ENCODE measurements at places on chromosomes 1 and 21.

DNA sequence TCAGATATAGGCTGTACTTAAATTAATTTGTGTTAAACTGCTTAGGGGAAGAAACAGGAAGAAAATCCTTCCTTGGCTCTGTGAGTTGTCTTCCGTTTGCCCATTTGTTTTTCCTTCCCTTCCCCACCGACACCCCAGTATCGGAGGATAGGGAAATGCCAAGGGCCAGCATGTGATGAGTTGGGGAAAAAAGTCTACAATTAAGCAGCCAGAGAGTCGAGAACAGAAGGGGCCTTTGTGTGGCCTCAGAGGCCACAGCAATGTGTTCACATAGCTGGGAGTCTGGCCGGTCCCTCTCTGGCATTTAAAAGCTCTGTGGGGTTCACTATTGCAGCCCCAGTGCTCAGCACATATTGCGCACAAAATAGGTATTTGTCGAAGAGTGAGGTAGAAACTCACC, 489.3 kb downstream of the MATN1 start:
- DNase-seq: no peak

DNA sequence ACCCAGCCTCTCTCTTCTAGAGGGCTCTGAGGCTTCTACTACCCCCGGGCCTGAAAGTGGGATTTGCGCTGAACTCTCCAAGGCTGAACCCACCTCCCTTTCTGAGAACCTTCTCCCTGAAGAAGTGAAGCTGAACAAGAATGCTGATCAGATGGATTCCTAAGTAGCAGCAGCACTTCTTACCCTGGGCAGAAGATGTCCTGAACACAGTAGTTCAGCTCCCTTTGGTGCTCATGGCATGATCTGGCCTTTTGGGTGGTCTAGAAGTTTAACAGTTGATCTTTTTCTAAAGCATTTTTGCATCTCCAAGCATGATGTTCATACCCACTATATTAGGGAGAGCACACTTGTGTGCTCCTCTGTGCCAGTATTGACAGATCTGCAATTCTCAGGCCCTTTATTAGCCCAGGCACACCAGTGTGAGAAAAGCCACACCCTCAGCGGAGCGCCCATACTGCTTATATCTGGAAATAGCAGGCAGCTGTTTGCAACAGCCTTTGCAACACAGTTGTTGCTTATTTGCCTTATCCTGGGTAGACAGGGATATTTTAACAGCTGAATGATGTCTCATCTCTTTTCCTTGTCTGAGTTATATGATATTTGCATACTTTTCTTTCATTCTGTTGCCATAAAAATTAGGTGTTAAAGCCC, 34.2 kb downstream of the CNN3 start:
- no peak for DNase-seq

DNA sequence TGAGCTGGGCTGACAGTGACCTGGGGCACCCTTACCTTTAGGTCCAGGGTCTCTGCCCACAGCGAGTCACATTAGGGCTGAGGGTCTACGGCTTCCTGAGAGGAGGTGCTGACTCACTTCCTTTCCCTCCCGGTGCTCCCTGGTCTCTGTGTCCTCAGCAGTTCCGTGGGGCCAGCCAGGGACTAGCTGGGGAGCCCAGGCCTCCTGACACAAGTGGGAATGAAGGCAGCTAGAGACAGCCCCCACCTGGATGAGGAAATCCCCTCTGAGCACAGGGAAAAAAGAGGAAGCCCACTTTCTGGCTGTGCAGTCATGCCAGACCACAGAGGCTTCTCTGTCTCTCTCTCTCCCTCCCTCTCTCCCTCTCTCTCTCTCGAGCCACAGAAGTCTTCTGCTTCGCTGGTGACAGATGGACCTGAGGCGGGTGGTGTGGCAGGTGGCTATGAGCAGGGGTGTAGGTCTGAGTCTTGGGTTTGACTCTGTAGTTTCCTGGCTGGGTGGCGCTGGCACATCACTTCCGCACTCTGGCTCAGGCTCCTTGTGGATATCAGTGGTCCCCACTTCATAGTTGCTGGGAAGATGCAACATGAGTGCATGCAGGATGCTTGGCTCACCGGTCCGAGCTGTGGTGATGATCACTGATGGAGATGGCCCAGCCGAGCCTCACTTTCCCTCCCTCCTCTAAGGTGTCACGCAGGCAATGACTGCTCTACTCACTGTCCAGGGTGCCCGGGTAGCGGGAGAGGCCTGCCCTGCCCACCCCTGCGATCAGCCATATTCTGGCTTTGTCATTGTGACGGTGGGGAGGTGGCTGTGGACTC, 3.5 kb downstream of the SLC66A1 start:
- no peak for DNase-seq

DNA sequence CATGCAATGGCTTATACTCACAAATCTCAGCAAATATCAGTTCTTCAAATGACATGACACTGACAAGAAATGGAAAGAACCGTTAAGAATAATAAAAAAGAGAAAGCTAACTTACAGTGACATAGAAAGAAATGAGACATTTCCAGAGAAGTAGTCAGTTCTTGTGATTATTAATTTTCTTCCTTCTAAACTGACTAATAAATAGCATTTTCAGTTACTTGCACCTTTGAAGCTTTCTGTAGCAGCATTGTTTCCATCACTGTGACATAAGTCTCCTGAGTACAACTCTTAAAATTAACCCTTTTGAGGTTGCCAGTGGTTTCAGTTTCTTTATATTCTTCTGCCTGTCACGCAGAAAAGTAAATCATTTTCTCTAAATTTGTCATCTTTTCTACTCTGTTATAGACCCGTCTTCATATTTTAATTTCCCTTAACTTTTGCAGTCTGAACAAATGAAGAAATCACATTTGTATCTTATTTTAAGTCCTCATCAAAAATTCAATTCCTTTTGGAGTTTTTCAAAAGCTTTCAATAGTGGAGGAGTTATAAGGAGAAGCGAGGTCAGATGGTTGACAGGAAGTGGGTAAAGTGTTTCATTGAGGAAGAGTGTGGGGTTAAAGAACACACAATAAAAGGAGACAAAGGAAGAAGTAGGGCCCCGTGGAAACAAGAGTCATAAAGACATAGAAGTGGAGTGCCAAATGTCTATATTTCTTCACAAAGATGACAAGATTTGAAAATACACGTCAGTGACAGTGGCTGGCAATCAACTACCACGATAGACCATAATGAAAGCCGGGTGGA, 57.9 kb upstream of the S1PR1 start:
- DNase-seq: no peak

GRCh38 chr1:57281324-57281723, 142.5 kb downstream of the DAB1 start:
- DNase-seq: no peak

DNA sequence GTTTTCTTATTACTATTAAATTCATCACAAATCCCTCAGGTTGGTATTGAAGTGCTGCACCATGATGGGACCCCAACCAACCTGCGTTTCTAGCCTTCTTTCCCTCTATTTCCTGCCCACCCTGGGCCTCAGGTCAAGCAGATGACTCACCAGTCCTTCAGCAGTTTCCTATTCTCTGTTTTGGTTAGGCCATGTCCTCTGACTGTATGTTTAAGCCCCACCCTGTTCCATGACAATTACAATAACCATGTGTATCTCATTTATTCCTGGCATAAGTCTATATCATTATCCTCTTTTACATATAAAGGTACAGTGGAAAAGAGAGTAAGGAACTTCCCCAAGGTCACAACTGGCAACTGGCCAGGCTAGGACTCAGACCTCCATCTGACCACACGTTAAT, 5.3 kb upstream of the FAM78B start:
- no peak for DNase-seq

DNA sequence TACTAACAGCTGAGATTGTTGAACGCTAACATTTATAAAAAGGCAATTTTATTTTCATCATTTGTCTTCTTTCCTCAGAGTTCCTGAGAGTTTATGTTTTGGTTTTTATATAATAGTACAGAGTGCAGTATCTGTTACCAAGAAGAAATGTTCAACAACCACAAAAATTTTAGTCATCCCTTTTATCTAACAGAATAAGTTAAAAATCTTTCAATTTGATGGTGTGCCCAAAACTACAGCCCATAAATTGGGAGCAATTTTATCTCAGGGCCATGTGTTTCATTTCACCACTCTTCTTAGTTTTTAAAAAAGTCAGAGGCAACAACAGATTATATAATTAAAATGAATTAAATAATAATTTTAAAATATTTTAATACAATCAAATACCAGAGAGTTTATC, 37.1 kb downstream of the NEXN start:
- no peak for DNase-seq

DNA sequence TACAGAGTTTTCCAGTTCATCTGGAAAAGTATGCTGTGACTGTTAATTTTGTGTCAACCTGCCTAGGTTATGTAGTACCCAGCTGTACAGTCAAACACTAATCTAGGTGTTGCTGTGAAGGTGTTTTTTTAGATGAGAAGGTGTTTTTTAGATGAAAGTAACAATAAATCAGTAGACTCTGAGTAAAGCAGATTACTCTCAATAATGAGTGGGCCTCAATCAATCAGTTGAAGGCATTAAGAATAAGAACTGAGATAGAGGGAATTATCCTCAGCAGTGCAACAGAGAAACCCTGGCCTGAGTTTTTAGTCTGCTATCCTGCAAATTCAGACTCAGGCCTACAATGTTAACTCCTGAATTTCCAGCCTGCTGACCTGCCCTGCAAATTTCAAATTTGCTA, 33.5 kb downstream of the SCAF4 start:
- DNase-seq: no peak

DNA sequence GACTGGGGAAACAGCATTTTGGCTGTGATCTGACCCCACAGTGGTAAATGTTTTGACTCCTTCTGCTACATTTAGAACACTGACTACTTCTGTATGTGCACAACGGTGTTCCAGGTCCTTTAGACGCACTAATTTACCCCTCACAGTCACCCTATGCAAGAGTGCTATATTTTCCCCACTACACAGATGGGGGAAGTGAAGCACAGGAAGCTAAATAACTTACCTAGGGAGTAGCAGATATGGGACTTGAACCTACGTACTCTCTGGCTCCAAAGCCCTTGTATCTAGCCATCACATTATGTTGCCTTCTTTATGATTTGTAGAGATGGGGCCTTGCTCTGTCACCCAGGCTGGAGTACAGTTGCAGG, 49.3 kb downstream of the GADD45A start:
- DNase-seq: no peak

DNA sequence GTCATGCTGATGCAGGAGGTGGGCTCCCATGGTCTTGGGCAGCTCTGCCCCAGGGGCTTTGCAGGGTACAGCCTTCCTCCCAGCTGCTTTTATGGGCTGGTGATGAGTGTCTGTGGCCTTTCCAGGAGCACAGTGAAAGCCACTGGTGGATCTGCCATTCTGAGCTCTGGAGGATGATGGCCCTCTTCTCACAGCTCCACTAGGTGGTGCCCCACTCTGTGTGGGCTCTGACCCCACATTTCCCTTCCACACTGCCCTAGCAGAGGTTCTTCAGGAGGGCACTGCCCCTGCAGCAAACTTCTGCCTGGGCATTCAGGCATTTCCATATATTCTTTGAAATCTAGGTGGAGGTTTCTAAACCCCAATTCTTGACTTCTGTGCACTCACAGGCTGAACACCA, 1188.6 kb downstream of the MRPL39 start:
- DNase-seq: no peak

- no peak for DNase-seq
Observed at GRCh38 chr1:9449110-9449627, 90.1 kb upstream of the SLC25A33 start.

- no peak for DNase-seq
Observed at GRCh38 chr1:117032681-117033539, 27.2 kb upstream of the TTF2 start.

DNA sequence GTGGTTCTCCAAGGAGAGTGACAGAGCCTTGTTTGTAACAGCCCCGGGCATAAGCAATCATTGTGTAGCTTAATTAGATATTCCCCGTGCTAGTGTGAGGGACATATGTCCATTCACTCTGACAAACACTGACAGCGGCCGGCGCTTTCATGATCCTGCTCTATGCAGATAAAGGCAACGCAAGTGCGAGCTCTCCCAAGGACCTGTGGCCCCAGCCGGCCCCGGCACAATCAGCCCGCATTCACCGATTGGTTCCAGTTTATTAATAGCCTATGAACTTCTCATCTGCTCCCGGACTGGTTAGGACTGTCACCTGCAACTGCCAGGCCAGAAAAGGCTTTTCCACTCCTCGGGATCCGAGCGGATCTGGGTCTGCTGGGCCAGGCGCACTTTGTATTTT, 18.0 kb upstream of the OLIG1 start:
- DNase-seq: no peak

GRCh38 chr1:63679076-63679475, 85.9 kb downstream of the PGM1 start:
- DNase-seq: no peak

DNA sequence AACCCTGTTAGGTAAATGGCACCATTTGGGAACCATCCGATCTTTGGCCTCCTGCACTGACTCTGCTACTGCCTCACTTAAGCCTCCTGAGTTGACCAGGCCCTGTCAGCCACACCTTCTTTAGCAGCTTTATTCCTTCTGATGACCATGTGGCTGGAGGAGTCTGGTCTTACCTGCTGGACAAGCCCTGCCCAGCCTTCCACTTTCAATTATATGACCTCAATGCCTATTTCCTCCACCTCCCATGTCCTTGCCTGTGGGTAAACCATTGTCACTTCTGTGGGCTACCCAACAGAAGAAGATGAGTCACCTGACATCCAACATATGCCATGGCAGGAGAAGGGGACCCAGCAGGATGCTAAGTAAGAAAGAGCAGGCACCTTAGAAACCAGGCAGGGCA, 393.8 kb downstream of the NTNG1 start:
- DNase-seq: no peak

DNA sequence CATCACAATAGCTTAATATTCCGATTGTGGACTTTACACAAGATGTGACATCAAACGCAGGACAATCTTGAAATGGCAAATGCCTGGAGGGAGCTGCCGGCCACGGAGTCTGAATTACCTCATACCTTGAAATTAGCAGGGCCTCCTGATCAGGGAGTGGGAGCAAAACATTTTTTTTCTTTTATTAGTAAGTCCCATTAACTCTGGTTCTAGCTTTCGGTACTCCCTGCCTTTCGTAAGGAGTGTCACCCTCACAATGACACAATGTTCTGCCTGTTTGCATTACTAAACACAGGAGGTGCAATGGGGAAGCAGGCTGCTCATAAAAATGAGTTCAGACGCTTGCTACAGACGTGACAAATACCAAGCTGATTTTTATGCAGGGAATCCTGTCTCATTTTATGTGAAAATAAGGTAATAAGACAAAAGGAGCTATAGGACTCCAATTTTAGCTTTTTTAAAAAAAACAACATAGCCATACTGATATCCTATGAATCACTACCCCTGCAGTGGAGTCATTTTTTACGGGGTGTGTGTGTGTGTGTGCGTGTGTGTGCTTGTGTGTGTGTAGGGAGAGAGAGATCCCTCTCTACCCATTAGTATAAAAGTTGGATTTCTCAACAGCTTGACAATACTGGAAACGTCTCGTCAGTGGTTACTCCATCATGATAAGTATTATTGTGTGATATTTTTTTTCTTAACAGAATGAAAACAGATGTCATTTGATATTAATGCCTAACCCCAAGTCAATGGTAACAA, 205.1 kb upstream of the RUNX1 start:
- no peak for DNase-seq
